ENCODE measurements at places on chromosomes 6 and 20. TPM values are rescaled to one million over a fixed set of nuclear protein-coding genes. Genes with fewer than 3 reads are reported as not detected.
A peak's percentile ranks its signal among the peaks of the same experiment; 100 is the strongest.

DNA sequence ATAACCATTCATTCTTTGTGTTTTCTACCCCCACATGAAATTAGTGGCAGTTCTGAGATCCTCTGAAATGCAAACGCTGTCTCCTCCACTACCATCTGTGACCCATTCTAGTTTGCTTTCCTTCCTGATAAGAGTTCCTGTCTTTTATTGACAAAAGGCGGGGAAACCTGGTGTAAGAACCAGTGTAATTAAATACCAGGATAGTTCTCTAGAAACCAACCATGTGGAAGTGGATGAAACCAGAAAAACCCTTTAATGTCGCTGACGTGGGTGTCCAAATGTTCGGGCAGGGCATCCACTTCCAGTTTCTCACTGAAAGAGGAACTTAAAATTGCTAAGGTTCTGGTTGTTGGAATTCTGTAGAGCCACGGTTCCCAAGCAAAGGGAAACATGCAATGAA, 79.1 kb downstream of the TNFRSF21 start:
- no peak for DNase-seq

DNA sequence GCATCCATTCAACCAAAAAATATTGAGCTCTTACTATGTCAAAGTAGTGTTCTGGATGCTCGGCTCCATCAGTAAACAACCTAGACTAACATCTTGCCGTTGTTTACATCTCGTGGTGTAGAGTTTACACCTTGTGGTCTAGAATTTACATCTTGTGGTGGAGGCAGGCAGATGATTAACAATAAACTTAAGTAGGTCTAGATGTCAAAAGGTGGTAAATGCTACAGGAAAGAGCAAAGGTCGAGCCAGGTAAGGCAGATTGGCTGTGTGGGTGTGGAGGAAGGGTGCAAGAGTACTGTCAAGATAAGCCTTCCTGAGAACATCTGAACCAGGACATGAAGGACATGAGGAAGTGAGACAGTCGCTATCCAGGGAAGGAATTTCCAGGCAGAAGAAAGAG, 88.4 kb upstream of the ESR1 start:
- DNase-seq: no peak

DNA sequence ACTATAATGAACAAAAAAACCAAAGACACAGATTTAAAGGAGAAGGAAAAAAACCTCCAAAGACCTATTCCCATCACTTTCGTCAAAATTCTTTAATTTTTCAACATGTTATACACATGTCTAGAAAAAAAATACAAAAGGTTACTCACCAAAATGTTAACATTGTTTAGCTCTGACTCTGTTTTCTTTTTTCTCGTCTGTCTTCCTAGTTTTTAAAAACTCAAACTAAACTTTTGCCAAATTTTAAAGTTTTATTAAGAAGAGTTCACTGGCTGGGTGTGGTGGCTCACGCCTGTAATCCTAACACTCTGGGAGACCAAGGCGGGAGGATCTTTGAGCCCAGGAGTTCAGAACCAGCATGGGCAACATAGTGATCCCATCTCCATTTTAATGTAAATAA, 10.8 kb downstream of the MCUR1 start:
- DNase-seq: no peak

NTSR1 gene
- 15.0 TPM for total RNA-seq

DNA sequence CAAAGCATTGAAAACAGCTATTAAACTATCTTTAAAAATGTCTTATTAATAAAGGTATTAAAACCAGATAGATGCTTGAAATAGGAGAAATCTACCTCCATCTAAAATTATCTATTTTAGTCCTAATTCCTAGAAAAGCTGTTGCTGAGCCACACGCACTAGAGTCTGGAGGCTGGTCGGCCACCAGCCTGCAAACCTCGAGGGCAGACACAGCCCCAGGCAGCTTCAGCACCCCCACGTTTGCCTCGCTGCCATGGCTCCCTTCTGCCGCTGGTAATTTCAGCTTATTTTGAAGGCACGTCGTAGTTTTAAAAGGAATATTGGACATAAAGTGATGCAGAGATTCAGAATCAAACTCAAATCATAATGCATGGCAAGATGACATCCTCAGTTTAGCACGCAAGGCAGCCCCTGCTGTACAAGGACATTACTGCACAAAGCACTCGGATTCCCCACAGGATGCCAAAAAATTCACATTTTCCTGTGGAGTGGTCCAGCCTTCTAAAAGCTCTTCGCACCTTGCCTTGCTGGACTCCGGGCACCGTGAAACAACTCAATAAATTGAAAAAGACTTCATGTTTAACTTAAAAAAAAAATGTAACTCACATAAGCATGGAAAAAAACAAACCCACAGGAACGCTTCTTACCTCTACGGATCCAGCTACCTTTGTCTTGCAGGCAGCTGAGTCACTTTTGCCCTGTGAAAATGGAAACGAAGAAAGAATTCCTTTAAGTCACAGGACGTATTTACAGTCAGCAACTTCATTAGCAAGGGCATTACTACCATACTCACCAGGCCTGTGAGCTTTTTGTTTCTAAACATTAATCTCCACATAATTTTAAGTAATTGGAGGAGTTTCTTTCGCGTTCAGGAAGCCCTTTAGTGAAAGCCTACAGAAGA, 143.4 kb upstream of the RPS6KA2 start:
- no peak for DNase-seq

TMEM239 gene
- total RNA-seq: not detected

DNA sequence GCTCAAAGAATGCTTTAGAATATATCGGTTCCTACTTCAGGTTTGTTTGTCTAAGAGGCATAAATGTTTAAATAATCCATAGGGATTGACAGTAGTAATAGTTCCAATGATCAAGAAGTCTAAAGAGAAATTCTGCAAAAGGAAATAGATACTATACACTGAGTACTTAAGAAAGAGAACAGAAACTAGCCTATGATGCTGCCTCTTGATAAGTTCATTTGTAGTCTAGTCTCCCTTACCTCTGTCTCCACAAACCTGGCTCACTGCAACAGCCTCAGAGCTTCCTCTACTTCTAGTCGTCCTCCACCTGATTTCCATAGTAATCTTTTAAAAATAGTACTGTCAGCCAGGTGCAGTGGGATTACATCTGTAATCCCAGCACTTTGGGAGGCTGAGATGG, 511.8 kb downstream of the LMBRD1 start:
- DNase-seq: no peak

DYNLT2 gene
- 2.0 TPM for total RNA-seq

DNA sequence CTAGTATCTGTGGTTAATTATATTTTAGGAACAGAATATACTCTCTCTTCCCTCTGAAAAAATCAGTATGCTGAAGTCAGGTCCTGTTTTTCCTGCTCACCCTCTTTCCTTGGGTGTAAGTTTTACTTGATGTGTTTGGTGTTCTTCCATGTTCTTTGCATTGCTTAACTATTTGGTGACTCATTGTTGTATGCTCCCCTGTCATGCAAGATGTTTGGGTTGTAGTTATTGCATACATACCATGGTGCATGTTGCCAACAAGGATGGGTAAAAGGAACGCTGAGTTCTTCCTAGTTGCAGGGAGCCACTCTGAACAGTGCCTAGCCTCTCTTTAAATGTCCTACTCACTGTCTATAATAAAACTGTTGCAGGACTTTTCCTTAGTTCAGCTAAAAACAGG, 207.9 kb upstream of the LAMP5 start:
- peak; percentile 82 for DNase-seq

GRCh38 chr6:18100296-18100695, 22.2 kb downstream of the NHLRC1 start:
- DNase-seq: no peak

DNA sequence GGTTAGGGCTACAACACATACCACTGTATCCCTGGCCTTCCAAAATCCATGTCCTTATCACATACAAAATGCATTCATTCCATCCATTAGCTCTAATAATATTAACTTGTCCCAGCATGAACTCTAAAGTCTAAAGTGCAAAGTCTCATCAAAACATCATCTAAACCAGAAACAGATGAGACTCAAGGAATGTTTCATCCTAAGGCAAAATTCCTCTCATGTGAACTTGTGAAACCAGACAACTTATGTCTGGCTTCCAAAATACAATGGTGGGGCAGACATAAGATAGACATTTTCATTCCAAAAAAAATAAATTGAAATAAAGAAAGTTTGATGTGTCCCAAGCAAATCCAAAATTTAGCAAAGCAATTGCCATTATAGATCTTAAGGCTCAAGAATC, 257.4 kb downstream of the HTR1B start:
- DNase-seq: peak; percentile 14

WFDC13 gene
- total RNA-seq: not detected

SENP6 gene
- 66.2 TPM for total RNA-seq

ZSCAN23 gene
- 8.4 TPM for total RNA-seq

DNA sequence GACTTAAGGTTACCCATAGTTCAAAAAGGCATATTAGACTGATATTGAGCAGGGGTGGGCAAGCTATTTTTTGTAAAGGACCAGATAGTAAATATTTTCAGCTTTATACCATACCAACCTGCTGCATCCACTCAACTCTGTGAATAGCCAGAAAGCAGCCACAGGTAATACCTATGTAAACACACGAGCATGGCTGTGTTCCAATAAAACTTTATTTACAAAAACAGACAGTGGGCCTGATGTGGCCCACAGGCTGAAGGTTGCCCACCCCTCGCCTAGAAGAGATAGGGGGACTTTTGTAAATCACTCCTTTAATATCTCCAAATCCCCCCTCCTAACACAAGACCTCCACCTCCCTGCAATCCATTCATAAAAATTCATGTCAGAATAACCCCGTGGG, 64.4 kb downstream of the PSMG4 start:
- DNase-seq: no peak

DNA sequence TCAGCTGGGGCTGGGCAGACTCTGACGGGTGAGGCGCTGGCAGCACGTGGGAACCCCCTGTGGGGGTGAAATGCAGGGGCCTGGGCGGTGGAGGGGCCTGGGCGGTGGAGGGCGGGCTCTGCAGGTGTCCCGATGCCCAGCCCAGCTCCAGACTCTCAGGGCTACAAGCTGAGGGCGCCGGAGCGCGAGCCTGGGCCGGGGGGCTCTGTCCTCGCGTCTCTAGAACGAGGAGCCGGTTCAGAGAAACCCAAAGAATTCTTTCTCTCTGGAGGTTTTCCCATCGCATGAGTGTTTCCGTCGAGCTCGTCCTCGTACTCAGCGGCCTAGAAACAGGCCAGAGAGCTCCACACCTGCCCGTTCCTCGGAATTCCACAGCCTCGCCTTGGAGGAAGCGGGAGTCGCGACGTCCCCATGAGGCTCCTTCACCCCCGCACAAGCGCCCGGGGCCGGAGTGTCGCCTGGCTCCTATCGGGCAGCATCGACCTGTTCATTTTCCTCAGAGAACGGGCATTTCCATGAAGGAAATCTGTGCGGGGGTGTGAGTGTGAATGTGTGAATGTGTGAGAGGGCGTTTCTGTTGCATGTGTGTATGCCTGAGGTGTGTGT, 76.9 kb downstream of the SMOC2 start:
- DNase-seq: no peak

CST4 gene
- not detected for total RNA-seq

SLCO4A1 gene
- total RNA-seq: 62.4 TPM

DNA sequence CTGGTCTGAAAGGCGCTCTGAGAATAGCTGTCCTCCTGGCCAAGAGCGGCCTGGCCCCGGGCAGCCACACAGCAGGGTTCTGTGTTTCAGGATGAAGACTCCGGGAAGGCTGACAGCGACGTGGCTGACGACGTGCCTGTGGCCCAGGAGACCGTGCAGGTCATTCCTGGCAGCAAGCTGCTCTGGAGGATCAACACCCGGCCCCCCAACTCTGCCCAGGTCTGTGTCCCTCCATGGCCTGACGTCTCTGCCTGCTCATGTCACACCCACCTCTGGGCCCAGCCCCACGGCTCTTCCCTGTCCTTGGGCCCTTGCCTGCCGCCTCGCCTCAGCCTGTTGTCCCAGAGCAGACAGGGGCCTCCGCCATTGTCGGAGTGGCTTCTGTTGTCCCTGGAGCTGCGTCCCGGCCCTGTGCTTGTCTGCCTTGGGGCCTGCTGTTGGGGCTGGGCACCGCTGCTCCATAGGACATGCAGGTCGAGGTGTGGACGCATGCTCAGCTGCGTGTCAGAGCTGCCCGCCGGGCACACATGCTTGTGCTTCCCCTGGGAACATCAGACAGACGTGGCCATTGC, 16.2 kb upstream of the ADRM1 start:
- no peak for DNase-seq

GRCh38 chr6:72553531-72554511, 68.0 kb upstream of the KCNQ5 start:
- DNase-seq: peak; percentile 39

DNA sequence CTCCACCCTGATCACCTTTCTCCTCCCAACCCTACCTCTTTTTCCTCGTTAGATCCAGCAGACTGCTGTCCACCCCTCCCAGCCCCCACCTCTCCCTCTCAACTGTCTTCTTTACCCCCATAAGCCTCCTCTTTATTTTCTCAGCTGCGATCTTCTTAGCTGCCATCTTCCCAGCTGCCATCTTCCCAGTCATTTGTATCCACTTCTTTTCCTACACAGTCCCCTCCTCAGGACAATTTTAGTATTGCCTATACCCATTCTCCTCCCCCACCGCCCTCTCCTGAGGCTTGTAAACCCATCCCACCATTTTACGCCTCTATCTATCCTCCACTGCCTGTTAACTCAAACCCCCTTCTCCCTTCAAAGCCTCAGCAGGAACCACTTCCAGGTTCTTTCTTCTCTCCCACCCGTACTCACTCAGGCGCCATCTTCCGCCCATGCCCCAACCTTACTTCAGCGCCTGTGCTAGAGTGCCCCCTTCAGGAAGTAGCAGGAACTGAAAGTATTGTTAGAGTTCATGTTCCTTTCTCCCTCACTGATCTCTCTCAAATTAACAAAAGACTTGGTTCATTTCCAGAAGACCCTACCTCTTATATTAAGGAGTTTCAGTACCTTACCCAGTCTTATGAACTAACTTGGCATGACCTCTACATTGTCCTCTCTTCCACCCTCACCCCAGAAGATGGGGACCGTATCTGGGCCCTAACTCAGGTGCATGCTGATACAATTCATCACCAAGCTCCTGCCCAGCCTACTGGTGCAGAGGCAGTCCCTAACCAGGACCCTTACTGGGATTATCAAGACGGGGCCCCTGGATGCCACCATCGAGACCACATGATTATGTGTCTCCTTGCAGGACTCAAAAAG, 236.0 kb downstream of the ADGRG6 start:
- peak; percentile 59 for DNase-seq

PRR18 gene
- total RNA-seq: not detected

TMEM200A gene
- total RNA-seq: 30.9 TPM

DNA sequence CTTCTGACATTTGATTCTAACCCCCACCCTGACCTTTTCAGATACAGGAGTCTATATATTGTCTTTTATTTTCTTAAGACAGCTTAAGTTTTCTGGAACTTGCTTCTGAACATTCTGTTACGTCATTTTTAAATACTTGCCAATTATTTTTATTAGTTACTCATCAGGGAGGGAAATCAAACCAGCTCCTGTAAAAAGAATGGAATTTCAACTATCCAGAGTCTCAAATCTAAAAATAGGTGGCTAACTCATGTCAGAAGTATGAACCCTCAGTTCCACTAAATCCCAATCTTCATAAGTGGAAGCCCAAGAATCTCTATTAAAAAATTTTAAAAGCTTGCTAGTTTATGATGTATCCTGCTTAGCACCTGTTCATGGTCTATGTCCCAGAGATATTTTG, 900.0 kb downstream of the KIF16B start:
- DNase-seq: no peak

All from RPMI7951 (cell line).